Stimulated activated CD4-positive, alpha-beta T cell treated with anti-CD3 and anti-CD28 coated beads, TNF-alpha, amount 100 ng/mL, for 4 hours (primary cell): ENCODE measurements at places on chromosomes 7 and 10.

DNA sequence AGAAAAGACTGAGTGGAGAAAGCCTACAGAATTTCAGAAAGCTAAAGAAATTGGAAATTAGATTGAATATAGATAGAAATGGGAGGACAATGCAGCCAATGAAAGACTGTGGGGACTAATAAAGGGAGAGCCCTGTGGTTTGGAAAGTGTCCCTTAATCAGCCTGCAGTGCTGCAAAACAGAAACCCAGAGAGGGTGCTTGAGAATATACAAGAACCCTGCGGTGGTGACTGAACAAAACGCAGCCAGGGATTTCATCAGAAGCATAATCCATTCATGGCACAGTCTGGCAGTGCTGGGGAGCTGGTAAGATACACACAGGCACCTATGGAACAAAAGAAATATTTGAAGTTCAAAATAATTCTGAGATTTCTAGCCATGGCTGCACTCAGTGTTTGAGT, 19.1 kb downstream of the CEP41 start:
- DNase-seq = no peak

DNA sequence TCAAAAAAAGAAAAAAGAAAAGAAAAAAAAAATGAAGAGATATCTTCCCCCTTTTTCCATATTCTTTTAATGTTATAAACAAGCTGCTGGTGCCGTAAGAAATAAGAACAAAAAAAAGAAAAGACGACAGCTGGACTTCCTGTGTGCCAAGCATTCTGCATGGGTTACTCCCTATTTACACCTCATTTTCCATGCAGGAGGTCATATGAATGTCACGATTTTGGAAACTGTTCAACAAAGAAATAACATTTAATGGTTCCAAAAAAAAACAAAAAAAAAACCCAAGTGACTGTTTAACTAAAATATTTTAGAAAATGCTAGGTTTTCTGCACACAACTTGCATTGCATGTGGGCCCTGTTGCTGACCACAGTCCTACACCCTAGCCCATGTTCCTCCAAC, 159.3 kb downstream of the TNS3 start:
- DNase-seq = no peak

DNA sequence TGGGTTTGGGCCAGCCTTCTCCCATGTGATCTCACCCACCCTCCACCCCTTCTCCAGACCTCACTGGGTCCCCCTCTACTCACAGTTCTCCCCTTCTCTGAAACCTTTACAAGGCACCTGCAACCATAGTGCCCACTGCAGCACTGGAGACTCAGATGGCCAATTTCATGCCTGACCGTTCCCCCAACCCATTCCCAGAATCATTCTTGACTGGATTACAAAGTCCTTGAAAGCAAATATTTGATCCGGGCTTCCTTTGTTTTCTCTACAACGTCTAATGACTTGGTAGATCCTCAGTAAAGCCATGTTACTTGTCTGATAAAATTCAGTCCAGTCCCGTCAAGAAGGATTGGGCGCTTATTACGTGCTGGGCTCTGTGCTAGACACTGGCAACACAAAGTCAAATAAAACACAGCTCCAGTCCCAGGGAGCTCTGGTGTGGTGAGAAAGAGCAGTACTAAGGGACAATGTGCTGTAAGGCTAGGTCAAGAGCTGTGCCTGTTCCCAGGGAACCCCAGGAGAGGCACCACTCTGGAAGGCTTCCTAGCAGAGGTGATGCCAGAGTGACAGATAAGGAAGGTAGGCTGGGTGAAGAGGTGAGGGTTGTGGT, 36.5 kb downstream of the SH3PXD2A start:
- no peak for DNase-seq

DNA sequence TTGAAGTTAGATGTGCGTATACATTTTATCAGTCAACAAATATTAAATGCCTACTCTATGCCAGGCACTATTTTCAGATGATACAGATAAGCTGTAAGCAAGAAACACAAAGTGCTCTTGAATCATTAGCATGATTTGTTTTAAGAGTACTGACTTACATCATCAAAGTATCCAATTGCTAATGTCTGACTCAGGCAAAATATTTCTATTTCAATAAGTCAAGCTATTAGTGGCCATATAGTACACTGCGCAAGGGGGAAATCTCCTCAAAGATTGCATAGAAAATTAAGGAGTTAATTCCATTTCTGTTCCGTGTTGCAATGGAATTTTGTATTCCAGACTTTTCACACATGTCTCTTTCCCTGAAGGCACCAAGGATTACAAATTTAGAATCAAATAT, 46.1 kb upstream of the DNAJC1 start:
- no peak for DNase-seq

DNA sequence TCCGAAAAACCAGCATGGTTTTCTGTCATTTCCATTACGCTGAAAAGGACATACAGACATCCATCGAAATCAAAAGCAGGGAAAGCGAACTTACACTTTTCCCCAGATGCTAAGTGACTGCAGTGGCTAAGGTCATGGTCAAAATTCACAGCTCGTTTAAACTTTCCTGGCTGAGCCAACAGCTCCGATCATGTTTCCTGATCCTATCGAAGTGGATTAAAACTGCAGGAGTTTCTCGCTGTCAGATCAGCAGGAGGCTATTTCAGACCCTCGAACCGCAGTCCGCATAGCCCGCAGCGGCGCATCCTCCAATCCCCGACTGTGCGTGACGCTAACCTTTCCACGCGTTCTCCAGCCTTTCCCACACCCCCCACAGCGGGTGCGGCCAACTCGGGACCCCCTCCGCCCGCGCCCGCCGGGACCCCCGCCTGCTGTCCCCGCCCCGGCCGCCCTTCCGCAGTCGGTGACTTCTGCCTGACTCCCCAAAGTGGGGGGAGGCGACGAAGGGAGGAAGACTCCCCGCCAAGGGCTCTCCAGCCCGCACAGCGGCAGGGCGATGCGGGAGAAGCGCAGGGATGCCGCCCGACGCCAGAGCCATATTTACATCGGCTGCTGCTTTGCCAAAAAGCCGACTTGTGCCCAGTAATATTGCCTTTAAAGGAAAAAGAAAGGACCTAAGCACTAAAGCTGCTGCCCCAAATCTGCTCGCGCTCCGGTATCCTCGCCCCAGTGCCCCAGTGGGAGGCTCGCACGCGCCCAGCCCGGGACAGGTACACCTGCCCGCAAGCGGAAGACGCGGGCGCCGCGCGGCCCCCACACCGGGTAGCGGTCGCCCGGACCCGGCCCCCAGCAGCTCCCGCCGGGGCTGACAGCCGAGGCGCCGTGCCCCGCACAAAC, 1.2 kb downstream of the PIP4K2A start:
- no peak for DNase-seq

GRCh38 chr10:62018131-62018911, 116.8 kb downstream of the ARID5B start:
- no peak for DNase-seq

- no peak for DNase-seq
Measured at GRCh38 chr10:110524179-110524858, 26.6 kb downstream of the DUSP5 start.

- DNase-seq = no peak
Measured at GRCh38 chr10:122471531-122472177, 10.3 kb downstream of the HTRA1 start.

DNA sequence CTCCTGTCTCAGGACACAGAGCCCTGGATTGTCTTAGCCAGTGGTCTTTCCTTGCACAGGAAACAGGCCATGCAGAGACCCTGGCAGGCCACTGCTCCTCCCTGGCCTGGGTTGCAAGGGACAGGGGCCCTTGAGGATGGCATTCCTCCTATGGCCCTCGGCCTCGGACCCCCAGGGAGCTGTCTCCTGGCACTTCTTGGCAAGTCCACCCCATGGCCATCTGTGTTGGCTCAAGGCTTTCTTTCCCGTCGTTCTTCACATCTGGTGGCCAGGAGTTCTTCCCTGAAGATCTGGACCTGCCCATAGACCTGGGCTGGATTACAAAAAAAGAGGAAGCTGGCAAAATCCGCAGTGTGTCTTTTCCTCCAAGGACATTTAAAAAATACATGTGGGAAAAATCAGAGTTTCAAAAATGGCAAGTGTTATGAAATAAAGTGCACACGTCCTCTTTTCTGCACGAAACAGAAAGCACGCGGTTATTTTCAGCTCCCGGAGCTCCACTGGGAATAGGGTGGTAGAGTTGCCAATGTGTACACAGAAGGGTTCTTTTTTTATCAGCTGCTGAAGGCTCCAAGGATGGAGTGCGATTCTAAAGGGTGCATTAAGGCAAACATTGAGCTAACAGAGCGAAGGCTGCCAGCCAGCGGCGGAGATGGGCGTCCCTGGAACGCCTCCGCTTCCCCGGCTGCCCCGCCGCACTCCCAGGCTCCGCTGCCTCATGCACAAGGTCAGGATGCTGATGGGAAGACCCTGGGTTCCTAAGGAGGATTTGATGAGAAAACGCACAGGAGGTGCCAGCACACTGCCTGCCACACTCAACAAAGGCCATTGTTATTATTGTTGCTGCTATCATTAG, 62.8 kb upstream of the FAM20C start:
- DNase-seq = no peak

DNA sequence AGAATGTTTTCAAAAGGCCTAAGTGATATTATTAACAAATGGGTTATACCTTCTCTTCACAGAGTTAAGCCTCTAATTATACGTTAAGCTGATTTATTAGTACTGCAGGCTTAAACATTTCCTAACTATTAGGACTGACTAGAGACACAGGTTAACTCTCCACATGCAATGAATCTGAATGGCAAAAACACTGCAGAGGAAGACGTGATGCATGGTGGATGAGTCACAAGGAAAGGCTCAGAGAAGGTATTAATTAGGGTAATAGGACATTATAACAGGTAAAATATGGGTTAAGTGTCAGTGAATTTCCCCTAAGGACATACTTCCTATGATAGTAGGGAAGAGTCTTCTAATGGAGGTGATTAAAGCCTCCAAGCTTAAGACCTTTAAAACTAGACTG, 24.7 kb upstream of the SEM1 start:
- DNase-seq = no peak
